Fibroblast of villous mesenchyme (primary cell): ENCODE measurements at places on chromosomes 6 and 20. TPM values are rescaled to one million over a fixed set of nuclear protein-coding genes. Genes with fewer than 3 reads are reported as not detected.

Gene TFAP2A
- total RNA-seq: 2.6 and 13.8 TPM in 2 replicates

Gene EEF1A2
- total RNA-seq: under 0.01 and 0.43 TPM in 2 replicates

GRCh38 chr6:2900821-2901644 lies 2.1 kb downstream of the SERPINB9 start:
- DNase-seq: peak; percentile 33

- DNase-seq: no peak
Measured at GRCh38 chr6:75556240-75556639, 45.4 kb upstream of the SENP6 start.

DNA sequence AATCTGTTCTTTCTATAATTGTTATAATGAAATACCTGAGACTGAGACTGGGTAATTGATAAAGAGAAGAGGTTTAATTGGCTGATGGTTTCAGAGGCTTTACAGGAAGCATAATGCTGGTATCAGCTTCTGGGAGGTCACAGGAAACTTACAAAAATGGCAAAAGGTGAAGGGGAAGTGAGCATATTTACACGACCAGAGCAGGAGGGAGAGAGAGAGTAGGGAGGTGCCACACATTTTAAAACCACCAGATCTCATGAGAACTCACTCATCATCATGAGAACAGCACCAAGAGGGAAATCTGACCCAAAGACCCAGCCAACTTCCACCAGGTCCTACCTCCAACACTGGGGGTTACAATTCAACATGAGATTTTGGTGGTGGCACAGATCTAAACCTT lies 2.6 kb upstream of the SIRPB1 start:
- no peak for DNase-seq

DNA sequence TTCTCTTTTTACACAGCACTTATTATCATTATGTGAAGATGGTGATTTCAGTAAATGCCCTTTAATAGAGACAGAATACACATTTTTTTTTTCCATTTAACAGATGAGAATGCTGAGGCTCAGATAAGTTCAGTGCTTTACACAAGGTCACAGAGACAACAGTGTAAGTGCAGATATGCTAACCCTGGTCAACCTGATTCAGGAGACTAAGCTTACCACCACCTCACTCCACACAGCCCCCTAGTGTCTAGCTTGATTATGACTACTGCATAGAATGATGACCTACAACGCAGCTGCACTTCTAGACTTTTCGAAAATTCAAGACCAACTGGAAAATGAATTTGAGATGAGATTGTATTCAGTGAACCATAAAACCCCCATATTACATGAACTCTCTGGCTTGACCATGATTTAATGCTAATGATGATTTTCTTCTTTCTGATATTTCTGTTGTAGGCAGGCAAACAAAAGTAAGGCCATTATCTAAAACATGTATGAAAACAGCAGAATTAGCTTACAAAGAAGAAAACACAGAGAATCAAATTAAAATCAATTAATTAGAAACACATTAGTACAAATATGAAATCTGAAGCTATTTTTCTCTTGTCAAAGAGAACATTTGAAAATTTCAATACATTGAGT lies 212.1 kb upstream of the PHACTR1 start:
- peak; percentile 11 for DNase-seq
